A549 treated with CpdA at 1 μM for 4 hours (cell line): ENCODE measurements at places on chromosomes 3 and 15. TPM values are rescaled to one million over a fixed set of nuclear protein-coding genes. Genes with fewer than 3 reads are reported as not detected.

A4GNT gene
- not detected in 5 replicates for total RNA-seq

UROC1 gene
- total RNA-seq = not detected in 5 replicates

CLRN1 gene
- not detected in 5 replicates for total RNA-seq

TMCO5A gene
- not detected in 5 replicates for total RNA-seq

OR5K2 gene
- not detected in 5 replicates for total RNA-seq
